Skin of body (tissue), 3 donors: ENCODE measurements at places on chromosomes 12 and 14. TPM values are rescaled to one million over a fixed set of nuclear protein-coding genes. Genes with fewer than 3 reads are reported as not detected.

The C14orf39 gene
- 0.39 TPM for total RNA-seq

The CCDC60 gene
- not detected for total RNA-seq

The MMP19 gene
- 18.2 TPM for total RNA-seq

The SOAT2 gene
- not detected for total RNA-seq

The RIPK3 gene
- total RNA-seq, result 5.6 TPM

The BHLHE41 gene
- 6.2 TPM for total RNA-seq

The INSM2 gene
- total RNA-seq, result not detected

The P2RX2 gene
- total RNA-seq, result not detected

The DIO2 gene
- 8.6 TPM for total RNA-seq

The SLC4A8 gene
- total RNA-seq, result 1.9 TPM

The FZD10 gene
- total RNA-seq, result 7.7 TPM

DNA sequence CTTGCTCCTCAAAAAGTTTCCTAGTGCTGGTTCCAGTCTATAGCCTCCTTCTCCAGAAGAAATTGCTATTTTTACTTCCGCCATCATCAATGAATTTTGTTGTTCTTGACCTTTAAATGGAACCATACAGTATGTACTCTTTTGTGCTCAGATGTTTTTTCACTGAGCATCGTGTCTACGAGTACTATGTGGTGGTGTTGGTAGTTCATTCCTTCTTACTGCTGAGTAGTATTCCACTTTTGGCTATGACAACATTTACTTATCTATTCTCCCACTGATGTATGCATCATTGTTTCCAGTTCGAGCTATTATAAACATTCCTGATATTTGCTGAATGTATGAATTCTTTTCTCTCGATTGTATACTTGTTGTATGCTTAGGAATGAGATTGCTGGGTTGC lies 28.6 kb downstream of the SLC2A14 start:
- no peak for DNase-seq

- DNase-seq, result no peak
These were observed 22.5 kb downstream of the ZFHX2 start for GRCh38 chr14:23529016-23529415.

DNA sequence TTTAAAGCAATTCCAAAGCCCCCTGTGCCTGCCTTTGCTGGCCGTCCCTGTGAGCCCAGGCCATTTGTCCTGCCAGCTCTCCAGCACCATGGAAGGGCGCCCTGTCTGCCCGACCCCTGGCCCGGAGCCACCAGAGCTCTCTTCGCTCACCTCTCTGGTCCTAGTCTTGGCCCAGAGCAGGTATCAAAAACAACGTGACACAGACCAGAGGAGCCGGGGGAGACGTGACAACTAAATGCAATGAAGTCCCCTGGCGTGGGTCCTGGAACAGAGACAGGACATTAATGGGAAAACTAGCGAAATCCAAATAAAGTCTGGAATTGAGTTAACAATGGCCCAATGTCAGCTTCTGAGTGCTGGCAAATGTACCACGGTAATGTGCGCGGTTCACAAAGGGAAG lies 83.2 kb upstream of the DIO3 start:
- no peak for DNase-seq

GRCh38 chr14:40213701-40214100 lies 781.5 kb upstream of the FBXO33 start:
- DNase-seq, result no peak

- no peak for DNase-seq
These were observed 11.0 kb upstream of the JPH4 start for GRCh38 chr14:23589606-23590005.

- no peak for DNase-seq
These were observed 22.9 kb upstream of the VPS37B start for GRCh38 chr12:122918827-122919226.

DNA sequence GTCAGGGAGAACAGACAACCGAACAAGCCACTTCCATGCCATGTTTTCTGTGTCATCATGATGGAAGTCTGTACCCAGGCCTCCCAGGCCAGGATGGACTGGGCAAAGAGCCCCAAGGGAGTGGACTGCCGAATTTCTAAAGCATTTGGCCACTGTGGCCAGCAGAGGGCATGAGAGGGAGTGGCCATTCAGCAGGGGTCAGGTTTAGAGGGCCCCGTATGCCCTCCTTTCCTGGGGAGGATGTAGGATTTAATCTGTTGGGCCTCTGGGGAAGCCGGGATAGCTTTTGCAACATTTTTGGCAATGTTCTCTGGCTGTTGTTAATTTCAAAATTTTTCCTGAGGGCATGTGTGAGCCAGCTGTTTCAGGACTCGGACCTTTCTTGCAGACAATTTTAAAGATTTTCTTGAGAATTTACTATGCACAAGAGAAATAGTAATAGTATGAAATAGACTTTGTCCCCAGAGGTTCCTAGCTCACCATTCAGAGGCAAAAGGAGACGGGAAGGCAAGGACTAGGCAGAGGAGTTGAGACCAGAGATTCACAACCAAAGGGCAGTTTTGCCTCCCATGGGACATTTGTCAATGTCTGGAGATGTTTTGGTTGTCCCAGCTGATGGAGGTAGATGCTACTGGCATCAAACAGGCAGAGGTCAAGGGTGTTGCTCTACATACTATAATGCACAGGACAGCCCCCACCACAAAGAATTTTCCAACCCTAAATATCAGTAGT lies 18.0 kb downstream of the ACACB start:
- peak; percentile 23 for DNase-seq

DNA sequence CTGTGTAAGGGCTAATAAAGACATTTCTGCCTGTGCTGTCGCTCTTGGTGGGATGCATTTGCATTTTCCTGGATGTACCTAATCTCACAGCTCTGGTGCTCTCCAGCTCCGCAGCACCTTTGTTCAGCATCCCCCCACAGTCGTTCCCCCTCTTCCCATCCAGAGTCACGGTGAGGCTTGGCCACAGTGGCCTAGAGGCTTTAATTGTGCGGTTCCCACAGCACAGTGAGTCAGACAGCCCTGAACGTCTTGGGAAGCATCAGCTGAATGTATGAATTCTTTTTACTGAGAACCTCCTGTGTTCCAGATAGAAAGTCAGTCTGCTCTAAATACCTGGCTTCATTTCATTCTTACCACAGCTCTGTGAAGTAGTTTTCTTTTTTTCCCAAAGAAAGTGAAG lies 28.7 kb downstream of the MLXIP start:
- DNase-seq, result no peak

- no peak for DNase-seq
These were observed 1.4 kb upstream of the GABARAPL1 start for GRCh38 chr12:10211101-10211939.

DNA sequence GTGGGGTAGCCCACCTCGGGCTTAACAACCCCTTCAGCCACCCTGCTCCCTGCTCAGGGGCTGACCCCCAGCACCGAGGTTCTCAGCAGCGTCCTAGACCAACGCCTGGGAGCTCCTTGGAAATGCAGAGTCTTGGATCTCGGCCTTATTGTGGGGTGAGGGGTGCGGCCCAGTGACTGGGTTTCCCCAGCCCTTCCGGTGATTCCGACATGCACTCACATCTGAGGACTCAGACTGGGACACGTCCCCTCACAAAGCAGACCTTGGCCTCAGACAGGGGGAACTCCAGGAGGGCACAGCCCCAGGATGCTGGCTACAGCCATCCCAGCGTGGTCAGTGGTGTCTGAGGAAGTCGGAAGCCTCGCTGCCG lies 117.7 kb downstream of the RFLNA start:
- no peak for DNase-seq

DNA sequence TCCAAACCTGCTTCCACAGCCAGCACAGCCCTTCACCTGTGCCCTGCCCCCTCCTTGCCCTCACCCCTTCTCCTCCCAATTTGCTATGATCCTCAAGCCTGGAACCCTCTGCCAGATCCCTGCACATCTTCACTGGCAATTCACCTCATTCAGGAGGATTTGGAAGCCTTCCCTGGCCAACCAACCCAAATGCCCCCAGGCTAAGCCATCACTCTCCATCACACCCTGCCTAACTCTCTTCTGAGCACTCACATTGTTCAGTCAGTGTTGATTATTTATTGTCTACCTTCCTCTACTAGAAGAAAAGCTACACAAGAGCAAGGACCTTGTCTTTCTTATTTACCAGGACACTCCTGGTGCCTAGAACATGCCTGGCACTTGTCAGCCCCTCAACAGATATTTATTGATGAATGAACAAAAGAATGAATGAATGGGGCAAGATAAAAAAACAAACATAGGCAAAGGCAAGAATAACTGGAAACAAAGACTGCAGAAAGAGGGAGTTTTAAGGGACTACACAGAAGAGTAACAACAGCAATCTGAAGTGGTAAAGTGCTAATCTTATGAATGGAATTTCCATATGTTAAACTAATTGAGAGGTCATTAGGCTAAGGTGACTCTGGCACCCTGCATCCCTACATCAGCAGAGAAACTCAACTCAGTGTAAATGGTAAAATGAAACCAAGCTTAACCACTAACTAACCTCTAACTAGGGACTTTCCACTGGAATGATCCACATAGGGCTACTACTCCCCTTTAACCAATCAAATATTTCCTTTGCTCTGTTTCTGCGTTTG lies 33.4 kb downstream of the TMTC1 start:
- no peak for DNase-seq

DNA sequence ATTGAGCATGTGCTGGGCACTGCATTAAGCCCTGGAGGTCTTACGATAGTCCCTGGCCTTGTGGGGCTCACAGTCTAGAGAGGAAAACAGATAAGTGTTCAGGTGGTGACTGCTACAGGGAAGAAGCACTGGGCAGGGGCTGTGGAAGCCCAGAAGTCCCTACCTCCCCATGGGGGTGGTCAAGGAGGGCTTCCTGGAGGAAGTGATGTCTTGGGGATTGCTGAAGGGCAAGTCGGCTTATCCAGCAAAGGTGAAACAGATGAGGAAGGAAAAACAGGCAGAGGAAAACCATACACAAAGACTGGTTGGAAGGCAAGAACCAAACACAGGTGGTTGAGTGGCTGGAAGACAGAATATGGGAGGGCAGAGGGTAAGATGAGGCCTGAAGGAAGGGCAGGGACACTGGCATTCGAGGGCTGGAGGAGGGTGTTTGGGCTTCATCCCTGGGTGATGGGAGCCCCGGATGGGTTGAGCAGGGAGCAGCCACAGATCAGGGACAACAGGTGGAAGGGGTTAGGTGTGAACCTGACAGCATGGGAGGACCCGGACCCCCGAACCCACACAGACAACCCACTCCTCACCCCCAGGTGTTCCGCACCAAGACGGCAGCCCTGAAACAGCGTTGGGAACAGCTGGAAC lies 2.8 kb downstream of the CFAP73 start:
- DNase-seq, result no peak

DNA sequence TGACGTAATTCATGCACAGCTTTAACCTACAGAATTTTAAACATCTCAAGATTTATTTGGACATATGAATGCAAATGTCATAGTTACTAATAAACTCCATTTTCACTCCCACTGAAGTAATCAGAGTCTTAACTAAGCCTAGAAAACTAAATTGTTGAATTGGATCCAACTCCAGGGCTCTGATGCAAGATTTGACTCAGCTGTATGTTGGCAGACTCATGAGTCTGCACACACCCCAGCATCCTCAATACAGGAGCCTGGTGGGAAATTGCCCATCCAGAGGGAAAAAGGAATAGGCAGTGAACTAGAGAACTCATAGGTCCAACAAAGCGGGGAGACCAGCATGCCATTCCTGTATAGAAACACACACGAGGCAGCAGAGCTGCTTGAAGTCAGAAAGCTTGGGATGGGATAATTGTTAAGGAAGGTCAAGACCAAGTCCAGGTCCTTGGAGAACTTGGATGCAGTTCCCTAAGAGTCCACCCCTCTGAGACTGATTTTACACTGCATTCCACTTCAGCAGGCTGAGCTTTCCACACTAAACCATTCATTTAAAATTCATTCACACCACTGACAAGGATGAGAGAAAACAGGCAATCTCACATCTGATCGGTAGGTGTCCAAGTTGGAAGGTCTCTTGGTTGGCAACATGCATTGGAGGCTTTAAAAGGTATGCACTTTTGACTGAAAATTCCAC lies 14.4 kb downstream of the TMTC1 start:
- DNase-seq, result peak; percentile 54

DNA sequence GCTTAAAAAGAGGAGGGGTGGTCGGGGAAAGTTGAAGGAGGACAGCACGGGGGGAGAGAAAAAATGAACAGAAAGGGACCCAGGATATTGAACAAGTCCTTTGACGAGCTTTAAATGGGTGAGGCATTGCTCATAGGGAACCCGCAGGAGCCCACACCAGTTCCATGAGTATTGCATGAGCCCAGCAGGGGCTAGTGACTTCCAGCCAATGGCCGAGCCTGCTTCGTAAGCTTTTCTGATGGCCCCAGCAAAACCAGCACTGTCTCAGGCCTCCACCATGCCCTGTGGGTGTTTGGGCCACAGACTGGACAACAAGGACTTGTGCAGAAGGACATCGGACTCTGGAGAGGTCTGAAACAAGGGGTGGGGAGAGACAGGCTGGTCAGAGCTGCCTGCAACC lies 109.5 kb downstream of the ZFP36L1 start:
- DNase-seq, result no peak

- peak; percentile 79 for DNase-seq
These were observed 122.6 kb upstream of the PLXNC1 start for GRCh38 chr12:94025756-94026155.

GRCh38 chr14:20760950-20761349 lies 7.3 kb upstream of the EDDM3B start:
- DNase-seq, result no peak

- no peak for DNase-seq
These were observed 26.2 kb downstream of the GALC start for GRCh38 chr14:87966816-87967215.

DNA sequence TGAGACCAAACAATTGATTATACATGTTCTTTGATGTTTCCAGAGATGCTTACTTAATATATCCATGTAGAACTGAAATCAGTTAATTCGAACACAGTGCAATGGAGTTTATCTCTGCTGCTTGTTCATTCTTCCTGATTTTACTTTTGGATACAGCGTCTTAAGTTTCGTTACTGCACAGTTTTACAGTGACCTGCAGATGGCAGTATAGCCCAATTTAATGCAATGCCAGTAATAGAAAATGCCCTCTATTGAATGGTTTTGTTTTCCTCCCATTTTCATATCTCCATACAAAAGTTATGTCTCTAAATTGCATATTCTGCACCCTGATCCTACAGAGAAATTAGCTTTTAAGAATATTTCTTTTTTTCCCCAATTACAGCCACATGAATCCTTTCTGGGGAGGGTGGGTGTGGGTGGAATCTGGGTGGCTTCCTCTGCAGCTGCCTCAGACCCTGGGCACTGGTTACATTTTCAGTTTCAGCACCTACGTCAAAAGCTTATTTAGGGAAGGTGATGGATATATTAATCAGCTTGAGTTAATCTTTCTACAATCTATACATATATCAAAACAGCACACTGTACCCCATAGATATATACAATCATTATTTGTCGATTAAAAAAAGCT lies 101.1 kb upstream of the DCD start:
- DNase-seq, result peak; percentile 17

DNA sequence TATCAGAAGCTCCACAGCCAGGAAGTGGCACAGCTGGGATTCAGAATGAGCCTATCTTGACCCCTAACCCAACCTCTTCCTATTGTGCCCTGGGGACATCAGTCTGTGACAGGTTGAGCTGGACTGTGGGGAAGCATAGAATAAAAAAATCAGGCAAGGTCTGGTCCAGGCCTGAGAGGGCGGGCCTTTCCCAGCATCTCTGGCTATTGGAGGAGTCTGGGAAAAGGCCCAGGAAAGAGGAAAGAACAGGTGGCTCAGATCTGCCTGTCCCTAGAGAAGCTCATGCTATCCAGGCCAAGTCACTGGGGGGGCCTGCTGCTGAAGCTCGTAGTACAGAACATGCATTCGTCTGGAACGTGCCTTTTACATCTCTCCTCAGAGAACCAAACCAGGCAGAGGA lies 100.5 kb downstream of the PPM1H start:
- DNase-seq, result no peak

- DNase-seq, result no peak
These were observed 116.2 kb downstream of the DIP2B start for GRCh38 chr12:50620978-50621360.

GRCh38 chr14:38751459-38751858 lies 351.6 kb downstream of the SEC23A start:
- DNase-seq, result no peak
